ENCODE measurements at places on chromosomes 3 and 15.

DNA sequence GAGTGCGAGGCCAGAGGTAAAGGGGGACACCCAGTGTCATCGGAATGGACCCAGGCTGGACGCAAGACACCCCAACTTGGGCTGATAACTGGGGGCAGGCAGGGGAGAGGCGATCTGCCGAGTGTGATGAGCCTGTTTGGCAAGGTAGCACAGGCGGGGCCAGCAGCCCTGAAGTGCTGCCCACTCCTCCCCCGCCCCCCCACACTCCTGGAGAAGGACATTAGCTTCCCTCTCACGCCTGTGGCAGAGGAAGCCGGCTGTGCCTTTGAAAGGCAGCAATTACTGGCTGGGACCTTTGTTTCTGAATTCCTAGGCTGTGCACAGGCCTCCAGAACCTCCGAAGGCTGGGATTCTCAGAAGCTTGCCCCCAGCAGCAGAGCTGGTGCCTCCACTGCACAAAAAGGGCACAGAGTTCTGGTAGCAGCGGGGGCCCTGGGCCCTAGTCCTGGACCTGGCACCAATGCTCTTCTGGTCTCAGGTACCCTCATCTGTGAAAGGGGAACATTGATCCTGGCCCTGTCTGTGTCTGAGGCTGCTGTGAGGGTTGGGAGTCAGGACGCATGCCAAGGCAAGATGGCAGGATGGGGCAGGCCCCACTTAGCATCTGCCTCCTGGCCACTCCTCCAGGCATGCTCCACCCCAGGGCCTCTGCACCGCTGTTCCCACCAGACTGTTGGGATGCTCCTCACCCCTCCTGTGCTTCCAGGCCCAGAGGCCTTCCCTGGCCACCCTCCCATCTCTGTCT is 28.6 kb downstream of the IQSEC1 start:
- peak; percentile 57 for DNase-seq

GRCh38 chr3:169323578-169324451 is 339.7 kb downstream of the MECOM start:
- peak; percentile 65 for DNase-seq

- DNase-seq, result no peak
Measured at GRCh38 chr3:76021376-76021775, 236.0 kb upstream of the ZNF717 start.

GRCh38 chr3:117743993-117744392 is 1034.4 kb downstream of the TUSC7 start:
- DNase-seq, result no peak

GRCh38 chr3:2301361-2301760 is 202.7 kb downstream of the CNTN4 start:
- no peak for DNase-seq

DNA sequence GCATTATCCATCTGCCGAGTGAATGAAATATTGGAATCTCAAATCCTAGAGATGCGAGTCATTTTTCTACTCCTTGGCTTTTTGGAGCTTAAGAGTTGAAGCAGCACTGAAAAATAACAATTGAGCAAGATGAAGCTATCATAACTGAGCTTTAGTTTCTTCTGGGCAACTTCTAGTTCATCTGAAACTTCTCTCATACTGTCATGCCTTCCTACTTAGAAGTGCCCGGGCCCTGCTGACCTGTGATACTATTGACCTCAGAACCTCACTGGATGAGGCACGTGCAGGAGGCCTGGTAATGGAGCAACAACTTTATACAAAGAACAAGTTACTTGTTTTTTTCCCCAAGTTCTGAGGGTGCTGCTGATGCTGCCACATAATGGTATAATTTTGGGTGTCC is 48.5 kb upstream of the P3H2 start:
- no peak for DNase-seq

DNA sequence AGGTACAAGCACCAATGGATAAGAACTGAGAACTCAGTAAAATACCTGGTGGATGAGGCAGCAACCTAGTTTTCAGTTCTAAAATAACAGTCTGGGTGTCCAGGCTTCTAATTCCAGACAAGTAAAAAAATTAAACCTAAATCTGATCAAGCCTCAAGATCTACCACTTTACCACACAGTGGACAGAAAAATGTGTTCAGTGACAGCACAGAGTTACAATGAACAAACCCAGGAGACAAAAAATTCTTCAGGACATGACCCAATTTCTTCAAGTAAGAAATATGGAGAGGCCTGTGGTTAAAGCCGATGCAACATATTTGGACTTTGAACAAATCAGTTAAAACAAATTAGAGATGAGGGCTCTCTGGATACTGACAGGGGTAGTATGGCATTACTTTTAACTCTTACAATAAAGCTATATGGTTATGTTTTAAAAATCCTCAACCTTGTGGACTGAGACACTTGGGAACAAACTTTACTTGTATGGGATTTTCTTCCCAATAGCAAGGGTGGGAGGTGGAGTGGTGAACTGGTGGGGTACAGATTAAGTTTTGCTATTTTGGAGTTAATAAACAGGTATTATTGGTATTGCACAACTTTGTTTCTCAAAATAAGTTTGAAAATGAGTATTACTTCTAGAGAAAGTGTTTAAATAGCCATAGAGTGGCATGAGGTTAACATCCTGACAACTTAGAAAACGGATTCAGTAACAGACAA is 14.2 kb downstream of the CCNL1 start:
- peak; percentile 52 for DNase-seq

- peak; percentile 32 for DNase-seq
Measured at GRCh38 chr3:112308151-112308911, 14.3 kb upstream of the SLC9C1 start.

DNA sequence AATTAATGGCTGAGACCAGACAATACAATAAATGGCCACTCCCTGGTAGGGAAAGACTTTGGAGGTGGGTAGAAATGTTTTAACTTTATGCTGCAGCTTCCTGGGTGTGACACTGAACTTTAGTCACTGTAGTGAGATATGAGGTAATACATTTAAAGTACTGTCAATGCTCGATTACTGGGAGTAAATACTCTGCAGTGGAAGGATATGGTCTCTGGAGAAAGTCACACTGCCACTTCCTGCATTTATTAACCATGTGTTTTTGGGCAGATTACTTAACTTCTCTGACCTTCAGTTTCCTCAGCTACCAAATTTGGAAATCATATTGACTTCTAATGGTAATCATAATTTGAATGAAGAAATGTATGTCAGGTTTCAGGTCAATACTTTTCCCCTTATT is 317.1 kb upstream of the TGFBR2 start:
- DNase-seq, result no peak

DNA sequence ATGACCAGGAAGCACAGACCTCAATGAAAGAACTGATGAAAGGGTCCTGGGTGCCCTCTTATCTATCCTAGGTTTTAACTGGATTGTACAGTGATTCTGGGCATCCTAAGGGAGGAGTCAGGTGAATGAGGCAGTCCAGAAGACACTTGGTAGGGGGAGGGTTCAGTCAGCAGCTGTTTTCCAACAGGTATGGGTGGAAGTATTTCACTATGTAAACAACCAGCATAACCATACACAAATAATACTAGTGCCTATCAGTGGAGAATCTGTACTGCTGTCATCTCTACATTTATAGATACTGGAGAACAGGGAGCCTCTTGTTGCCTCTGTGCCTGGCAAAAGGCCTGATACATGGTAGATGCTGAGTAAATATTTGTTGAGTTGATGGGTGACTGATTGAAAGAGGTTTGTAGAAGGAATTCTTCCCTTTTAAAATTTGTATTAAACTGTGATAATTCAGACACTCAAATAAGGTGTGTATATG is 328.5 kb downstream of the RBMS3 start:
- DNase-seq, result no peak

DNA sequence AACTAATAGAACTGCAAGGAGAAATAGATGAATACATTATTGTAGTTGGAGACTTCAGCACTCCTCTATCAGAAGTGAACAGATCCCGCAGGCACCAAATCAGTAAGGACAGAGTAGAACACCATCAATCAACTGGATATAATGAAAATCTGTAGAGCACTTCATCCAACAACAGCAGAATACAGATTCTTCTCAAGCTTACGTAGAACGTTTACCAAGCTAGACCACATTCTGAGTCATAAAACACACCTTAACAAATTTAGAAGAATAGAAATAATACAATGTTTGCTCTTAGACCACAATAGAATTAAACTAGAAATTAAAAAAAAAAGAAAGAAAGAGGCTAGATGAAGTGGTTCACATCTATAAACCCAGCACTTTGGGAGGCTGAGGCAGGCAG is 70.7 kb upstream of the NEDD4 start:
- no peak for DNase-seq

DNA sequence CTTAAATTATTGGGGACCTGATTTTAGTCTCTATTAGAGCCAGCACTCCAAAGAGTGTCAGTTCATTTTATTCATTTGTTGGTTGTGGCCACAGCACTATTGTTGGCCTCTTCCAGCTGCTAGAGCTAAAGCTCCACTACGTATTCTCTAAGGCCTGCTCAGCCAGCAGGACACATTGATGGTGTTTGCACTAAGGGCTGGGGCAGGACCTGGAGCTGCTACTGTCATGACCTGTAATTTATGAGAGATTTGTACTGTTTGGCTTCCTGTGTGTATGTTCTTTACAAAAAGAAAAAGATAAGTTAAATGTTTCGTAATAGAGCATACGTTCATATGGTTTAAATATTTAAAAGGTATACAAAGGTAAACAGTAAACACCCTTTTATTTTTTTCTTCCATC is 8.1 kb downstream of the GFM1 start:
- DNase-seq, result no peak

GRCh38 chr3:109702252-109702651 is 364.9 kb upstream of the DPPA4 start:
- peak; percentile 85 for DNase-seq
